ENCODE measurements at places on chromosomes 5 and 9.
A peak's percentile ranks its signal among the peaks of the same experiment; 100 is the strongest.

DNA sequence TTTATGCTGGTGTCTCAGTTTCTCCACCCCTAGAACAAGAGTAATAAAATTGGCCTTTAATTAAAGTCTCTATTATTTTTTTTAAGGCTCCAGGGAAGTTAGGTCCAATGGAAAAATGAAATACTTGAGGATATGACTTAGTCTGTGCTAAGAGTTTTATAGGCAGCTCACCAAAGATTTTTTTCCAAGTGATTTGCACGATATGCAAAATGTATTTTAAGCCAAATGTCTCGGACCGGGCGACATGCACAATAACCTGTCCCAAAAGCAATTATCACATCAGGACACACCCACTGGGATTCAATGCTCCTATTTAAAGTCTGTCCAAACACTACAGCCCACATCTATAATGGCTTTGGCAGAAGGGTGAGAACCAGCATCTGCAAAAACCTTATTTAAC is 136.1 kb upstream of the ANKH start:
- DNase-seq = no peak

DNA sequence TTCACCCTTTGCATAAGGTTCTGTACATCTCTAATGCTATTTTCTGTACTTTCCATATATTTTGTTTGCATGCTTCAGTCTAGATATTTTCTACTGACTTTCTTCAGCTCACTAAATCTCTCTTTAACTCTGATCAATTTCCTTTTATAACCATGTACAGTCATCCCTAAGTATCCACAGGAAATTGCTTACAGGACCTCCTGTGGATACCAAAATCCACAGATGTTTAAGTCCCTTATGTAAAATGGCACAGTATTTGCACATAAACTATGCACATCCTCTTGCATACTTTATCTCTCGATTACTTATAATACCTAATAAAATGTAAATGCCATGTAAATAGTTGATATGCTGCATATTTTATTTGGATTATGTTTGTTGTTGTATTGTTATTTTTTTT is 442.1 kb downstream of the TLE4 start:
- DNase-seq = no peak

DNA sequence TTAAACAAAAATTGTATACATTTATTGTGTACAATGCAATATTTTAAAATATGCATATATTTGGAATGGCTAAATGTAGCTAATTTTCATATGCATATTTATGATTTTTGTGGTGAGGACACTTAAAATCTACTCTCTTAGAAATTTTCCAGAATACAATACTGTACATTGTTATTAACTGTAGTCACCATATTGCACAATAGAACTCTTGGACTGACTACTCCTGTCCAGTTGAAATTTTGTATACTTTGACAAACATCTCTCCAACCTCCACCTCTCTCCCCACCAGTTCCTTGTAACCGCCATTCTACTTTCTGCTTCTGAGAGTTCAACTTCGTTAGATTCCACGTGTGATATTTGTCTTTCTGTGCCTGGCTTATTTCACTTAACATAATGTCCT is 49.2 kb upstream of the TAF11L2 start:
- no peak for DNase-seq

DNA sequence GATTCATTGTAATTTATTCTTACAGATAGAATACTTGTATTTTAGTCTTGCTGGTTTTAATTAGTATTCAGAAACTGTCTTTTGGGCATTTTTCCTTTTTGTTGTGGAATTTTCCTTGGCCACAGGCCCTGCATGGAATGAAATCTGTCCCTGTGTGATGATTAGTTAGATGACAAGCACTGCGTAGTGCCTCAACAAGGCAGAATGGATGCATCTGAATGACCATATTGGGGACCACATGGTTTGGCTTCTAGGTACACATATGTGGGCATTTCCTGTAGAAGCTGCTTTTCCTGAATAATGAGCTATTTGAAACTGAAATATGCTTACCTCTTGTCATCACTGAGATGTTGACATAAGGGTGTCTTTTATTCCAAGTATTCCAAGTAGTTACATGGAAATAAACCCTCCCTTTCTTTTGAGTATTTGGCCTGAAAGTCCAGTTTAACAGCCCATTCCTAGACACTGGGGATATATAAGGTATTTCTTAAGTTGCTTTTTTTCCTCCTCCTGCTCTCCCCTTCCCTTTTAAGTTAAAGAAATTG is 147.3 kb downstream of the YTHDC2 start:
- no peak for DNase-seq

- DNase-seq = peak; percentile 11
Measured at GRCh38 chr5:88727705-88728313, 155.2 kb downstream of the MEF2C start.

GRCh38 chr9:122822056-122822455 is 6.3 kb downstream of the PDCL start:
- no peak for DNase-seq

GRCh38 chr9:121783111-121783510 is 131.7 kb downstream of the DAB2IP start:
- DNase-seq = no peak

DNA sequence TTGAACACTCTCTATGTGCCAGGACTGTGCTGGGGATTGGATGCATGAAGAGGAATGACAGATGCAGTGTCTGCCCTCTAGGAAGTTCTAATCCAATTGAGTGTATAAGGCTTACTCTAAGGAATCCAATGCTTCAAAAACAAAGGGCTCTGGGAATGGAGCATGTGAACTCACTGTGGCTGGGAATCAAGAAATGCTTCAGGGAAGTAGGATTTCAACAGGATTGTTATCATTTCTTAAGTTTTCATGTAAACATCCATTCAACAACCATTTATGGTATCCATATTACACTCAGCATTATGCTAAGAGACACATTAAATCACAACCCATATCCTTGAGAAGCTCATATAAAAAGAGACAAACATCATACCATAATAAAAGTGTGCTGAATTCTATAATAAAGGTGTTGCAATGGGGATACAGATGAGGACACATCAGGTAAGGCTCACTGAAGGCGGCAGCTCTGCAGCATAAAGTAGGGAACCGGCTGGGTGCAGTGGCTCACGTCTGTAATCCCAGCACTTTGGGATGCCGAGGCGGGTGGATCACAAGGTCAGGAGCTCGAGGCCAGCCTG is 11.3 kb downstream of the SIL1 start:
- DNase-seq = no peak

- DNase-seq = peak; percentile 28
Measured at GRCh38 chr5:52786949-52787599, 642 bp upstream of the ITGA1 start.

- no peak for DNase-seq
Measured at GRCh38 chr9:95778957-95779356, 96.5 kb upstream of the ERCC6L2 start.

- DNase-seq = no peak
Measured at GRCh38 chr5:130541617-130542221, 623.3 kb downstream of the HINT1 start.

GRCh38 chr5:54553659-54554207 is 36.2 kb downstream of the SNX18 start:
- DNase-seq = no peak

GRCh38 chr5:142295084-142295758 is 29.6 kb downstream of the SPRY4 start:
- DNase-seq = no peak

GRCh38 chr5:150278046-150278730 is 11.4 kb downstream of the CAMK2A start:
- no peak for DNase-seq

GRCh38 chr5:105475401-105475800 is 1912.8 kb upstream of the NUDT12 start:
- no peak for DNase-seq

DNA sequence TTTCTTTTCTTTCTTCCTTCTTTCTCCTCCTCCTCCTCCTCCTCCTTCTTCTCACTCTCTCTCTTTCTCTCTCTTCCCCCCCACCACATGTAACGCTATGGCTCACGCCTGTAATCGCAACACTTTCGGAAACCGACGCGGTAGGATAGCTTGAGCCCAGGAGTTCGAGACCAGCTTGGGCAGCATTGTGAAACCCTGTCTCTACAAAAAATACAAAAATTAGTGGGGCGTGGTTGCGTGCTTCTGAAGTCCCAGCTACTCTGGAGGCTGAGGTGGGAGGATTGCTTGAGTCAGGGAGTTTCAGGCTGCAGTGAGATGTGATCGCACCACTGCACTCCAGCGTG is 736 bp upstream of the GLDC start:
- DNase-seq = peak; percentile 50

DNA sequence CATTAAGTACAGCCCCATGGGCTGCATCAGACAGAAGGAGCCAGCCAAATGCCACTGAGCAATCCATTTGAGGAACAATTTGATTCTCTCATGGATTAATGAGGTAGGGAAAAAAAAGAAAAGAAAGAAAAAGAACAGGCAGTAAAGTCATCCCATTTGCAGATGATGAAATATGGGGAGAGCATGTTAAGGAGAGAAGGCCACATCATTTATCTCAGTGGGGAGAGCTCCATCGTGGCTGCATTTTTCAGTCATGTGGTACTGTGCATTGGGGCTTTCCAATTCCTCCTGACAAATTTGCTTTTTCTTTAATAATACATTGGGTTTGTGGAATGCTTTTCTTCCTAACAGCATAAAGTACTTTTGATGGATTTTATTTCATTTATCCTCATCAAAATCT is 375.2 kb upstream of the TLE4 start:
- DNase-seq = no peak

DNA sequence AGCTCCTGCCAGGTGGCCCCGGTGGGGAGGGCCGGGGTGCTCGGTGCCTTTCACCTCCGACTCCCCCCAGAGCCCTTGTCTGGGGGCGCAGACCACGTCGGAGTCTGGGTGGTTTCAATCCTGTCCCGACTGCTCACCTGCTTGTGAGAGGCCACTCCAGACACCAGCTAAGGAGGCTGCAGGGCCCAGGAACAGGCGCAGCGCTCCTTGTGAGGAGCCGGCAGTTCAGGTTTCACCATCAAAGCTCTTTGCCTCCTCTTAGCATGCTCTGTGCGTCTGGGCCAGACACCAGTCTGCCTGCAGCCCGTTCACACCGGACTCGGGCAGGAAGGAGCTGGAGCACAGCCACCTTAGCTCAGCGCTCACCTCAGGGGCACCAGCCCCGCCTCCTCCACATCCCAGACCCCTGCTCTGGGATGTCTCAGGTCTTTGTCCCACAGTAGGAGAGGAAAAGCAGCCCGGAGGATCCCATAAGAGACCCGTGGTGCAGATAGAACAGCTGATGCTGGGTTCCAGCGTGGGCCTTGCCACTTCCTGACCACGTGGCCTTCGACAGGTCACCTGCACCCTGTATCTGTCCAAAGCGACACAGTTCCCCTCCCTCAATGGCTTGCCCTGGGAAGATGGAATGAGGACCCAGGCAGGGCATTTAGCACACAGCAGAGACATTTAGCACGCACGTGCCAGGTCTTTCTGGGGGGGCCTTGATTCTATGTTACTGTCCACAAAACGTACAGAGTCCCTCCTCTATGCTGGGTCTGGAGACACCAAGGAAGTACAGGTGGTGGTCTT is 106.2 kb upstream of the LMX1B start:
- no peak for DNase-seq

- DNase-seq = no peak
Measured at GRCh38 chr9:120852240-120853010, 9.7 kb upstream of the PSMD5 start.

GRCh38 chr9:133962341-133962740 is 29.8 kb downstream of the VAV2 start:
- no peak for DNase-seq

GRCh38 chr5:60649288-60649917 is 50.6 kb downstream of the DEPDC1B start:
- peak; percentile 21 for DNase-seq

GRCh38 chr9:105047742-105048041 is 119.7 kb upstream of the ABCA1 start:
- no peak for DNase-seq

DNA sequence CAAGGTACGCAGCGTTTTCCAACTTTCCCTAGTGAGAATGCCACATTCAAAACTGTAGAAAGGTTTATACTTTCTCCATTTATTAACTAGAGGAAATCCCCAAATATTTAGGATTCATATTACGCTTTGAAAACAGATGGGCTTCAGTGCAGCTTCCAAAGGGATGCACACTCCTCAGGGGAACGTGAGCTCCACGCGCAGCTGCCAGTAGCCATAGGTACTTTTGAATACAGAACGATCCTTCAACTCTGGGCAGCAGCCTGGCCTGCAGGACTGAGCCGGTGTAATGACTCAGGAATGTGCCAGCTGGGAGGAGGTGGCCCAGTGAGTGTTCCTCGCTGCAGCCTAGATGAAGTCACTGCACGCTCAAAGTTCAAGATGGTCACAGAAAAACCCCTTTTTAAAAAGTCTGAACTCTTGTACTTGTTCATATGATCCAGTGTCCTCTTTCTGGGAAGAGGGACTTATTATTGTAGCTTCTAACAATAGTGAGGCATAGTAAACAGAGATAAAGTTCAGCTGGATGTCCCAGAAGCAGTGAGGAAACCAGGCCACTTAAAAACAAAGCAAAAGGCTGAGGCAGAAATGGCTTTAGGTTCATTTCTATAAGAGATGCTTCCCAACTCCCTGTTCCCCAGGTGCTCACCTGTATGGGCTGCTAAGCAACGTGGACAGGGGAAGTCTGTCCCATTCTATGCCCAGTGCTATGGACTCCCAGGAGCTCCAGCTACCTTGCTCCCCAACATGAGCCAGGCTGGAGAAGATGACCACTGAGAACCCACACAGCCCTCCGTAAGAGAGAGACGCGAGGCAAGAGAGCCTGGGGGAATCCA is 130.0 kb downstream of the LHFPL2 start:
- no peak for DNase-seq

GRCh38 chr9:97985058-97985861 is 2.1 kb downstream of the ANP32B start:
- DNase-seq = peak; percentile 46

DNA sequence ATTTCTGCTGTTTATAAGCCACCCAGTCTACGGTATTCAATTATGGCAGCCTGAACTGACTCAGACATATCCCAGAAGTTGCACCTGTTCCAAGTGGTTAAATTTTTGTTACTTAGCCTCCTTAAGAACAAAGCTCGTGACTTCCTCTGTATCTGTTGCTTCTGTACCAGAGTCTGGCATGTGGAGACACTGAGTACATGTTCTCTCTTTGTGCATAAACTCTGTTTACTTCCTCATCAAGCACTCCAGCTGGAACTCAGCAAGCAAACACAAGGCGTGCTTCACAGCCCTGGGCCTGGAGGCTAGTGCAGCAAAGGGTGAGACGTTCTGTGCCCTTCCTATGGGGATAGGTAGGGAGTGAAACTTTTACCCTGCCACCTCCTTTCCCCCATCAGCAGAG is 19.0 kb downstream of the C9orf152 start:
- no peak for DNase-seq

- DNase-seq = no peak
Measured at GRCh38 chr9:125924351-125924750, 177.2 kb downstream of the PBX3 start.

DNA sequence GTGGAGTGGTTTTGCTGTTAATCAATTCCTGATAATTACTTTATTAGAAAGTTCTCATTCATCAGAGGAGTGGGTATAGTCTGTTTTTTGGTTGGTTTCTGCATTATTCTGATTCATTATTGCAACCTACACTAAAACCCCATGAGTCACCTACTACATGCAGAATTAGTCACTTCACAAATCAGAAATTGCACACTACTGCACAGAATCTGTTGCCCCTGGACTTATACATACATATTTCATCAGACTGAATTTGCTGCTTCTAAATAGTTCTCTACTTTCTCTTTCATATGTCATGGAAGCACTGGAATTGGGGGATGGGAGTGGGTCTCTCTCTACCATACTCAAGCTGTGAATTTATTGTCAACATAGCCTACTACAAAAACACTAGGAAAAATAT is 585.1 kb downstream of the DNAH5 start:
- no peak for DNase-seq

Measured in activated CD4-positive, alpha-beta T cell treated with anti-CD3 and anti-CD28 coated beads, Interleukin-2, Interleukin-4, amounts not matched to agents 100 ng/mL and 50 ng/mL, durations not matched to agents 16 hours and 8 hours (primary cell).